ENCODE measurements at places on chromosomes 12 and 14.

- no peak for DNase-seq
Observed at GRCh38 chr14:70359076-70359424, 433 bp downstream of the COX16 start.

DNA sequence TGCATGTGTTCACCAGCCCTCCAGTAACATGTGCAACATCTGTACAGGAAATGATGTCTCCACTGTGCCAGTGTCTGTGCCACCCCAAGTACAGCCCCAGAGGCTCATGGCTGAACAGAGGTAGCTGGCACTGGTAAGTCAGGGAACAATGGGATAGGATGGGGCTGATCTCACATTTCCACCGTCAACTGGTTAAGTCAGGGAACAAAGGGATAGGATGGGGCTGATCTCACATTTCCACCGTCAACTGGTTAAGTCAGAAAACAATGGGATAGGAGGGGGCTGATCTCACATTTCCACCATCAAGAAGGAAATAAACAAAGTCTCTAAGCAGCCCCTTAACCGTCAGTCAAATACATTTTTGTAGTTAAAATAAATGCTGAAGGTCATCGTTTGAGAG is 246.6 kb downstream of the TMEM132D start:
- DNase-seq = no peak

DNA sequence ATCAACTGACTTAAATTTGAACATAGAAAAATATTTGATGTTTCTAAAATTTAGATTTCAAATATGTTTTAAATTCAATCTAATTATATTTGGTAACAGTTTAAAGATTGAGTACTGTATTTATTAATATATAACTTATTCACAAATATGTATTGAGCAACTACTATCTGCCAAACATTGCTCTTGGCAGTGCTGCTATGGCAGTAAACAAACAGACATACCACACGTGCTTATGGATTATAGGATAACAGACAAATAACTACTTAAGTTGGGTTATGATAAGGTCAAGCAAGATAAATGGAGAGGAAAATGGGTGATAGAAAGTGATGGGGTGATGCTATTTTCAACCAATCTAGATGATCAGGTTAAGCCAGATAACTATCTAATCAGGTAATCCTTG is 538.1 kb downstream of the C12orf50 start:
- DNase-seq = no peak

DNA sequence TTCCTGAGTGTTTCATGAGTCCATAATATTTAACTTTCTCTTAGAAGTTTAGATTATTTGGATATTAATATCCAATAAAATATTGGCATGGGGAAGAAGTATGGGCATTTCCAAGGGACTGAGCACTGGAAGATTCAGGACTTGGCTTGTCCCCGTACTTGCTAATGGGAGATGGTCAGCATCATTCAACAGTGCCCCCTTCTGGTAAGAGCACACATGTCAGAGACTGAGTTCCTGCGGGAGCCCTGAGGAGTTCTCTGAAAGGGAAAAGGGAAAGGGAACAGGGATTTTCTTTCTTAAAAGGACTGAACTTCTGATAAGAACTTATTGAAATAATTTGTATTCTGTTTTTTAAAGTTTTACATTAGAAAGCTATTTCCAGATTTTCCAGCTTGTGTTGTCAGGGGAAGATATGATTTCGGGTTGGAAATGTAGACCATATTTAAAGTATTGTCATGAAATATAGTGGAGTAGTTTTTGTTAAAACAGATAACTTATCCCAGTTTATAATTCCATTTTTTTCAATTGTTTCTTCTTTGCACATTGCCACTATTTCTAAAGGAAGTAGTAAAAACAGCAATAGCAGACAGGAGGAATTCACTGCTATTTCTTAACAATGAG is 59.8 kb upstream of the C12orf71 start:
- no peak for DNase-seq

DNA sequence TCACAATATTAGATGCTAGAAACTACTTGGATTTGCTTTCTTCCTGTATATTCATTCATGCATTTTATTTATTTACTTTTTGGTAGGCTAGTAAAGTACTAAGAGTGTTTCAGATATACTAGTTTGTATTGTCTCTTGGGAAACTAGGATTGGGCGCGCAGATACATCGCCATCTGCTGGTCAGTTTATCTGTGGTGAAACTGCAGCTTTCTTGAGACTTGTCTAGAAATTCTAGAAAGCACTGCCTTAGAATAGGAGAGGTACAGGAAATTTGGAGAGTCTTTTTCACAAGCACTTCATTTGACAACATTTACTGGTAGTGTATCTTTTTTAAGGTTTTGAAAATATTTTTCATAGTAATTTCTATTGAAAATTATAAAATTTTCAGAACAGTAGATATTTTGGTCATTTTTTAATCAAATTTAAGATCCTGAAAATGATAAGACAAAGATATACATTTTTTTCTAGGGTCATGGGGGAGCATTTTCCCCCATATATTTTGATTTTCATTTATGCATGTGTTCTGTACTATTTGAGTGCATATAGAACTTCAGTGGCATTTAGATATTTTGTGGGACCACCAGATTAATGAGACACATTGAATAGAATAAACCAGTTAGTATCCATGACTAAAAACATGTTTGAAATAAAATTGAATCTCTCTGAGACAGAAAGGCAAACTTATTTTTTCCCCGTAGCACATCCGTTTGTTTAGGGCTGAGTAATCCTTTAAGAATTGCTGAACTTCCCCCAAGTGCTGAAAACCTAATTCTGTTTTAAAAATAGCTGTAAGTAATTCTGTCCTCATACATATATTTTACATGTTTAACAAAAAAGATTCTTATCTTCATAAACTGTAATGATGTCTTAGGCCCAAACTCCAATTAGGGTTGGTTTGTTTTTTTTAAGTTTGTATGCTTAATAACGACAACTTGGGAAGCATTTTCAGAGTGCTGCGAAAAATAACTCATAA is 44.5 kb downstream of the SLC38A6 start:
- DNase-seq = peak; percentile 9

- no peak for DNase-seq
Observed at GRCh38 chr12:95641299-95641952, 90.2 kb upstream of the USP44 start.

- DNase-seq = no peak
Observed at GRCh38 chr12:3730111-3730510, 22.8 kb downstream of the CRACR2A start.

DNA sequence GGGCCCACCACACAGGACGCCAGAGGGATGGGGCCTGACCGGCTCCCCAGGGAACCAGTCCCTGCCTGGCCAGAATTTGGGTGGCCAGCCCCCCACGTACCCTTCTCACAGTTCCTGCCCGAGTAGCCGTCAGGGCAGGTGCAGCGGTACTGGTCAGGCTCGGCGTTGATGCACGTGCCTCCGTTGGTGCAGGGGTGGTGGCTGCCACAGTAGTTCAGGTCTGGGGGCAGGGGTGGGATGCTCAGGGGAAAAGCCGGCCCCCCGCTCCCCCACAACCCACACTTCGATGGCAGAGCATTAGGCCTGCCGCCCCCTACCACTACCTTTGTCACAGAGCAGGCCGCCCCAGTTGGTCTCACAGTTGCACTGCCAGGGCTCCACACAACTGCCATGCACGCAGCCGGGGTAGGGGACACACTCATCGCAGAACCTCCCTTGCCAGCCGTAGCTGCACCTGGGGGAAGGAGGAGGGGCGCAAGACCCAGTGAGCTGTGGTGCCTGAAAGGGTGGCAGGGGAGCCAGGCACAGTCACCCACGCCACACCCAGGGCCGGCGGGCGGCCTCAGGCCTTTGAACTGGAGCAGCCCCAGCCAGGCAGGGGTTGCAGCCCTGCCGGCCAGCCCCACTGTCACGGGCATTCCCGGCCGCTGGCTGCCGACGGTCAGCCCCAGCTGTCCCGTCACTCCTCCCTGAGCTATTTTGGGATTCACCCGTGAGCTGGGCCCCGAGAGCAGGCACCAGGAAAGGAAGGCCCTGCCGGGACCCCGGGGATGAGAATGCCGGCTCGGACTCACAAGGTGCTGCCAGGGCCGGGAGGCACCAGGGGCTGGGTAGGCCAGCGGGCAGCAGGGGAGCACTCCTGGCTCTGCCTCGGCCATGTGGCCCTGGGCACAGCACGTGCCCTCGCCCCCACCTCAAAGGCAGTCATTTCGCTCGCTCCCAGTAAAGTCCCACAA is 16.5 kb downstream of the JAG2 start:
- no peak for DNase-seq

- no peak for DNase-seq
Observed at GRCh38 chr12:123131879-123132402, 18.9 kb downstream of the PITPNM2 start.

GRCh38 chr14:99982537-99983250 is 82.5 kb upstream of the EVL start:
- peak; percentile 25 for DNase-seq

GRCh38 chr14:74543771-74544438 is 50.3 kb downstream of the ISCA2 start:
- no peak for DNase-seq

- DNase-seq = no peak
Observed at GRCh38 chr14:99809859-99810558, 16.8 kb downstream of the EML1 start.

DNA sequence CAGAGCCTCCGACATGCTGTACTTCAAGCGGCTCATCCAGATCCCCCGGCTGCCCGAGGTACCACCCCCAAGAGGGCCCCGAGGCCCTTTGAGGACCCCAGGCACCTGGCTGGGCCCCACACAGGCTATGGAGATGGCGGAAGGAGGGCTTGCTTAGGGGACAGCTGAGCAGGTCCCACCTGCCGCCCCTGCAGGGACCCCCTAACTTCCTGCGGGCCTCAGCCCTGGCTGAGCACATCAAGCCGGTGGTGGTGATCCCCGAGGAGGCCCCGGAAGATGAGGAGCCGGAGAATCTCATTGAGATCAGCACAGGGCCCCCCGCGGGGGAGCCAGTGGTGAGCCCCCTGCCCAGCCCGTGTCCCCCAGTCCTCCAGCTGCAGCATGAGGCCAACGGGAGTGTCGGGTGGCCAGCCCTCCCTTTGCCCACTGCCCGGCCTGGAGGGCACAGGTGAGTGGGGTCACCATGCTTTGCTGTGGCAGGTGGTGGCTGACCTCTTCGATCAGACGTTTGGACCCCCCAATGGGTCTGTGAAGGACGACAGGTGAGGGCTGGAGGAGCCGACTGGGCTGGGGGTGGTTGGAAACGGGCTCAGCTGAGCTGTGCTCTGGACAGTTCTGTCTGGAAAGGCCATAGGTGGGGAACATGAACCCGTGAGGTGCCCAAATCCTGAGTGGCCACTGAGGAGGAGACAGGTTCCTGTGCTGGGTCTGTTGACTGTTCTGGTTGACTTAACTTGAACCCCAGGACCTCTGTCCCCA is 20.0 kb downstream of the HIP1R start:
- no peak for DNase-seq

DNA sequence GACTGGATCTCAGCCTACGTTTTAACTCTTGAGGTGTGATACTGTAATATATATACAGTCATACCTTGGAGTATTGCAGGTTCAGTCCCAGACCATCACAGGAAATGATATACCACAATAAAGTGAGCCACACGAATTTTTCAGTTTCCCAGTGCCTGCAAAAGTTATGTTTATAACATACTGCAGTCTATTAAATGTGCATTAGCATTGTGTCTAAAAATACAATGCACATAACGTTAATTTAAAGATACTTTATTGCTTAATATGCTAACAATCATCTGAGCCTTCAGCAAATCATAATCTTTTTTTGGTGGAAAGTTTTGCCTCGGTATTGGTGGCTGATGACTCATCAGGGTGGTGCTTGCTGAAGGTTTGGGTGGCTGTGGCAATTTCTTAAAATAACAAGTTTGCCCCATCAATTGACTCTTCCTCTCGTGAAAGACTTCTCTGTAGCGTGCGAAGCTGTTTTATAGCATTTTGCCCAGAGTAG is 18.9 kb downstream of the PYROXD1 start:
- no peak for DNase-seq

DNA sequence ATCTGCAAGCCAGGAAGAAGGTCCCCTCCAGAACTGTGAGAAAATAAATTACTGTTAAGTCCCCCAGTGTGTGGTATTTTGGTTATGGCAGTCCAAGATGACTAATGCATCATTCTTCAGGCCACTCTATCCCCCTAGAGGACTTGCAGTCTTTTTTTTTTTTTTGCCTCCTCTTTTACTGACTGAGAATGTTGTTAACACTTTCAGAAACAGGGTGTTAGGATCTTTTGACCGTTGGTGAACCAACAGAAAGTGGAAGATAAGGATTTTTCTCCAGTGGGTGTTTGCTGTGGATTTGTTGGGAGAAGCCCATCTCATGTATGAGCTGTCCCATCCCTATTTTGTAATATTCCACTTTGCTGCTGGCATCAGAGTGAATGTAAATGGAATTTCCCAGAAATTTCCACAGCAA is 37.8 kb downstream of the MARK3 start:
- DNase-seq = no peak

DNA sequence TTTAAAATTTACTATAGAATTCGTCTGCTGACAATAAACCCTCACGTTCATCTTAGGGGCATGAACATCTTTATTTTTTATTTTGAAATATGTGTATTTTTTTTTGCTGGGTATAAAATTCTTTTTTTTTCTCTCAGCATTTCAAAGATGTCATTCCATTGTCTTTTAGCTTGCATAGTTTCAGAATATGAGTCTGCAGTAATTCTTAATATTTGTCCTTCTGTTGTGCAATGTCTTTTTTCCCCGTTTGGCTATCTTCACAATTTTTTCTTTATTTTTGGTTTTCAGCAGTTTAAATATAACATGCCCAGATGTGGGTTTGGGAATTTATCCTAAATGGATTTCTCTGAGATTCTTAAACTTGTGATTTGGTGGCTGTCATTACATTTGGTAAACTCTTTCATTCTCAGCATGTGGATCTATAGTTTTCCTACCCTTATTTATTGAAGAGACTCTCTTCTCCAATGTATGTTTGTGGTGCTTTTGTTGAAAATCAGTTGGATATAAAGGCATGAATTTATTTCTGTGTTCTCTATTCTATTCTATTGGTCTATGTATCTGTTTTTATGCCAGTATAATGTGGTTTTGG is 37.8 kb upstream of the PLBD1 start:
- DNase-seq = no peak

DNA sequence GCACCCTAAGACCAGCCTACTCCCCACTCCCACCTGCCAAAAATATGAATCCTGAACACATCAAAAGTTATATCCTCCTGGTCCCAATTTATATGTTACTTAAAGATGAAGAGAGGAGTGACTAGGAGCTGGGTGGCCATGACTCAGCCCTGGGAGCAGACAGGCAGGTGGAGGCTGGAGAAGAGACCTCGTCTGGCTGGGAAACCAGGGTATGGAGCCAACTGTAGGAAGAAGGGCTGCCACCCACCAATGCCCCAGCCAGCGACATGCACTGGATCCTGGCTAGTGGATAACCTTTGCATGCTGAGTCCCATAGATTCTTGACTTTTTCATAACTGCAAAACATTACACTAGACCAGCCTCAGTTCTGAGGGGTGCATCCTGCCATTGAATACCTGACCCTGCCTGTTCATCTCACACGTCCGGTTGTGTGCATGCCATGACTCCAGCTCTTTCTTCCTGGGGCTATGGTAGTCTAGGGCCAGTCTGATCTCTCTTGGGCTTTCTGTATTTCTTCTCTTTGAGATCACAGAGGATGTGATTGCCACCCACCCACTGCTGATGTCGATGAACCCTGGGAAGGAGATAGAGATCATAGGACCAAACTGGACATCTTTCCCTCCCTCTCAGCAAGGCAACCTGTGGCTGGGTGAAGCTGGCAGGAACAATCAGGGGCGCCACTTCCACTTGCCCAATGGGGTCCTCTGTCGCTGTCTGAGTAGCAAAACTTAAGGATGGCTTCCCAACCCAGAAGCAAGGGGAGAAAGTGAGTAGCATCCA is 69.6 kb upstream of the DDX11 start:
- DNase-seq = no peak

- no peak for DNase-seq
Observed at GRCh38 chr14:93945070-93945399, 17.9 kb downstream of the FAM181A start.

Data from stimulated activated CD8-positive, alpha-beta memory T cell treated with anti-CD3 and anti-CD28 coated beads, Interleukin-4, amount 100 ng/mL, for 1 hour (primary cell).